Left ventricle myocardium inferior (tissue), 1 donor: ENCODE measurements at places on chromosomes 4 and X. TPM values are rescaled to one million over a fixed set of nuclear protein-coding genes. Genes with fewer than 3 reads are reported as not detected.

- H3K27me3 ChIP-seq, result no peaks in the 10 kb centered on the region
- H3K4me1 ChIP-seq, result peaks cover 34% of the 10 kb centered on the region
- H3K27ac ChIP-seq, result peak overlapping the region; percentile 89
Measured at GRCh38 chr4:99723612-99724011, 66.0 kb upstream of the C4orf54 start.

DNA sequence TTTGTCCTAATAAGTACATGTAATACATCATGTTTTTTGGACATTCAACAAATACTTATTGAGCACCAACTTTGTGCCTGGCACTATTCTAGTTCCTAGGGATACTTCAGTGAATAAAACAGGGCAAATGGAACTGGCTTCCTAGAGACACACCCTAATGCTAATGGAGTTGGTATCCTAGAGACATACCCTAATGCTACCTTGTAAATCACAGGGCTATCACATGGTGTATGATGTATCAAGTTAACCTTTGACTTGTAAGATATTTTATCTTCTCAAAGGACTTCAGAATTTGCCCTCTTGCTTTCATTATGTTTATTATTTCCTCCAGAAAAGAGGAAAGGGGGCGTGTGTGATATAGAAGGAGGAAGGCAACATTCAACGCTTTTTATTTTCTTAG lies 10.1 kb downstream of the GK start:
- no peak for DNase-seq
- no peak overlapping the region for H3K27ac ChIP-seq
- no peaks in the 10 kb centered on the region for H3K36me3 ChIP-seq
- H3K4me3 ChIP-seq, result no peak overlapping the region
- peaks cover 4% of the 10 kb centered on the region for H3K4me1 ChIP-seq

The PASD1 gene
- not detected for total RNA-seq

The MSX1 gene
- 3.4 TPM for total RNA-seq

GRCh38 chr4:80240976-80241375 lies 25.5 kb upstream of the FGF5 start:
- no peaks in the 10 kb centered on the region for H3K4me1 ChIP-seq
- no peaks in the 10 kb centered on the region for H3K36me3 ChIP-seq
- peaks cover 29% of the 10 kb centered on the region for H3K27me3 ChIP-seq
- no peak overlapping the region for H3K27ac ChIP-seq
- H3K4me3 ChIP-seq, result no peak overlapping the region

GRCh38 chr4:52950226-52950625 lies 88.1 kb downstream of the RASL11B start:
- H3K36me3 ChIP-seq, result no peaks in the 10 kb centered on the region
- DNase-seq, result no peak
- no peaks in the 10 kb centered on the region for H3K27me3 ChIP-seq
- H3K27ac ChIP-seq, result no peak overlapping the region

- H3K4me3 ChIP-seq, result no peak overlapping the region
- peaks cover 29% of the 10 kb centered on the region for H3K4me1 ChIP-seq
- no peaks in the 10 kb centered on the region for H3K27me3 ChIP-seq
- no peaks in the 10 kb centered on the region for H3K36me3 ChIP-seq
Measured at GRCh38 chr4:123841447-123842121, 445.0 kb downstream of the SPRY1 start.

- H3K36me3 ChIP-seq, result no peaks in the 10 kb centered on the region
- DNase-seq, result peak; percentile 50
- H3K4me3 ChIP-seq, result peak overlapping the region; percentile 65
- H3K27ac ChIP-seq, result peak overlapping the region; percentile 69
- peaks cover 6% of the 10 kb centered on the region for H3K27me3 ChIP-seq
- H3K4me1 ChIP-seq, result no peaks in the 10 kb centered on the region
Measured at GRCh38 chrX:11427453-11428071, 134.3 kb downstream of the AMELX start.

DNA sequence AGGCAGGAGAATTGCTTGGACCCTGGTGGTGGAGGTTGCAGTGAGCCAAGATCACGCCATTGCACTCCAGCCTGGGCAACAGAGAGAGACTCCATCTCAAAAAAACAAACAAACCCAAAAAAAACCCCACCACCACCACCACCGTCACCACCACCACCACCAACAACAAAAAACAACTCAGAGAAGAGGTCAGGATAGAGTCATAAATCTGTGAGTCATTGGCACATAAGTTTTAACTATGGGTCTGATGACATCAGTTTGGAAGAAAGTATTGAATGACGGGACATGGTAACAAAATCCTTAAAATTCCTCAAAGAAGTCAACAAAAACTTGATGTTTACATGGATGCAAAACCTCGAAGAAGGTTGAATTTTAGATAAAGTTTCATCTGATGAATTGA lies 288.0 kb upstream of the SFRP2 start:
- H3K4me1 ChIP-seq, result no peaks in the 10 kb centered on the region
- no peak overlapping the region for H3K4me3 ChIP-seq
- no peaks in the 10 kb centered on the region for H3K36me3 ChIP-seq
- no peak overlapping the region for H3K27ac ChIP-seq
- no peaks in the 10 kb centered on the region for H3K27me3 ChIP-seq
- no peak for DNase-seq

GRCh38 chr4:94636004-94636403 lies 121.8 kb upstream of the BMPR1B start:
- peaks cover 65% of the 10 kb centered on the region for H3K4me1 ChIP-seq
- no peak for DNase-seq
- H3K27me3 ChIP-seq, result no peaks in the 10 kb centered on the region
- H3K4me3 ChIP-seq, result no peak overlapping the region

- no peaks in the 10 kb centered on the region for H3K36me3 ChIP-seq
- H3K4me1 ChIP-seq, result no peaks in the 10 kb centered on the region
- DNase-seq, result no peak
- H3K4me3 ChIP-seq, result no peak overlapping the region
- H3K27me3 ChIP-seq, result no peaks in the 10 kb centered on the region
Measured at GRCh38 chr4:116913451-116913850, 171.9 kb downstream of the TRAM1L1 start.

DNA sequence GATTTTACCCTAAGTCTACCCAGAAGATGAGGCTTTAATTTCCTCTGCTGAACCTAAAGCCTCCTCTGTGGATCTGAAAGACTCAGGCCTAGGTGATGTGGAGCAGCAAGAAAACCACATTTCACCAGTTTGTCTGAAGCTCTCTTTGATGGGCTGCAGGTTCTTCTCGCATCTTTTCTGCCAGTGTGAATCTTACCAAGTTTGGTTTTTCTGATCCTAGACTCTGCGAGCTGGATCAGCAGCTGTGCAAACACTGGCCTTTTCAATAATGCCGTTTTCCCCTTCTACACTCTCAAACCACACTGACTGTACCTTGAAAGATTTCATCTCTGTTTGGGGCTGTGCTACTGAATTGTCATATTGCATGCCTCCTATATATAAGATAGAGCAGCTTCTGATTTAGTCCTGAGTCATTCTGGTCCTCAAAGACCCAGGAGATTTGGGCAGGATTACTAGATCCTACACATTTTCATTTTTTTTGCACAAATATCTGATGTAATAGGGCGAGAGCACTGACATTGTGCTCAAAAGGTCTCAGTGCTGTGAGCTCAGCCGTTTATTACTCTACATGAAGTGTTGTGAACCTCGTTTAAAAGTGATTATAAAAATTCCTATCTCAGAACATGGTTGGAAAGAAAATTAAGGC lies 133.6 kb upstream of the FAM9C start:
- H3K36me3 ChIP-seq, result no peaks in the 10 kb centered on the region
- H3K27ac ChIP-seq, result no peak overlapping the region
- no peak for DNase-seq
- H3K4me3 ChIP-seq, result no peak overlapping the region

DNA sequence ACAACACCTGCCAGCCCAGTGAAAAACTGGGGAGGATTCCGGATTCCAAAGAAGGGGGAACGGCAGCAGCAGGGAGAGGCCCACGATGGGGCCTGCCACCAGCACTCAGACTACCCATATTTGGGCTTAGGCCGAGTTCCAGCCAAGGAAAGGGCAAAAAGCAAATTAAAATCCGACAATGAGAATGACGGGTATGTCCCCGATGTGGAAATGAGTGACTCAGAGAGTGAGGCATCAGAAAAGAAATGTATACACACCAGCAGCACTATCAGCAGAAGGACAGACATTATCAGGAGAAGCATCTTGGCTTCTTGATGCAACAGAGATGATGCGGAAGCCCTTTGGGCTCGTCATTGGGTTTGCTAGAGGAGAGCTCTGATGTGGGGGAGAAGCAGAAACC lies 62.4 kb downstream of the JADE1 start:
- DNase-seq, result no peak
- no peak overlapping the region for H3K27ac ChIP-seq
- H3K36me3 ChIP-seq, result peaks cover 76% of the 10 kb centered on the region
- H3K27me3 ChIP-seq, result no peaks in the 10 kb centered on the region
- H3K4me3 ChIP-seq, result no peak overlapping the region

DNA sequence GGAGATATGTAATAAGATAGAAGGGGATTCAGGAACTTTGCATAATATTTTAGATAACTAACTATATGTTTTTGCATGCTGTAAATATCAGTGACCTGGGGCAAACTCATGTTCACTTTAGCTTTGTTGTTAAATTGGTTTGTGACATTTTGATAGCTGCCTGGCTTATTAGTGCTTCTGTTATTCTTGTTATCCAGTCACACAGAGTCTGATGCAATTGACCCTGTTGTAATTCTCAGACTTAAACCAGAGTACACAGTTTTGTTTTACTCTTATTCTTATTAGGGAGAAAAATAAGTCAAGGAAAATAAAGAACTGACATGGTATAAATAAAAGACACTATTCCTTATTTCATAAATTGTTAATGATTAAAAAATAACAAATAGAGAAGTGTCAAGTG lies 516.7 kb upstream of the SLIT2 start:
- DNase-seq, result no peak
- no peaks in the 10 kb centered on the region for H3K4me1 ChIP-seq
- H3K27ac ChIP-seq, result no peak overlapping the region
- H3K36me3 ChIP-seq, result no peaks in the 10 kb centered on the region
- no peak overlapping the region for H3K4me3 ChIP-seq

DNA sequence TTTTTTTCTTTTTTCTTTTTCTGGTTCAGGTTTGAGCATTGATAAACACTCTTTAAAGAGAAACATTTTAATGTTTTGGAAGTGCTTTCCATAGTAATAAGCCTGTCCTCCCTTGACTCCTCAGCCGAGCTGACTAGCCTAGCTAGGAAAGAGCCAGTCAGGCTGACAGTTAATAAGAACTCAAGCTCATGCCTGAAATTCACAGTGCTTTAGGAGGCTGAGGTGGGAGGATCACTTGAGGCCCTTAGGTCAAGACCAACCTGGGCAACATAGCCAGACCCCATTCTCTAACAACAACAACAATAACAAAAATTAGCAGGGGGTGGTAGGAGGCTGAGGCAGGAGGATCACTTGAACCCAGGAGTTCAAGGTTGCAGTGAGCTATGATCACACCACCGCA lies 53.4 kb upstream of the ZCCHC13 start:
- H3K36me3 ChIP-seq, result peaks cover 6% of the 10 kb centered on the region
- peak overlapping the region; percentile 66 for H3K27ac ChIP-seq
- no peak overlapping the region for H3K4me3 ChIP-seq
- no peak for DNase-seq
- no peaks in the 10 kb centered on the region for H3K27me3 ChIP-seq
- peaks cover 37% of the 10 kb centered on the region for H3K4me1 ChIP-seq
